ENCODE measurements at places on chromosomes 2 and 18.

DNA sequence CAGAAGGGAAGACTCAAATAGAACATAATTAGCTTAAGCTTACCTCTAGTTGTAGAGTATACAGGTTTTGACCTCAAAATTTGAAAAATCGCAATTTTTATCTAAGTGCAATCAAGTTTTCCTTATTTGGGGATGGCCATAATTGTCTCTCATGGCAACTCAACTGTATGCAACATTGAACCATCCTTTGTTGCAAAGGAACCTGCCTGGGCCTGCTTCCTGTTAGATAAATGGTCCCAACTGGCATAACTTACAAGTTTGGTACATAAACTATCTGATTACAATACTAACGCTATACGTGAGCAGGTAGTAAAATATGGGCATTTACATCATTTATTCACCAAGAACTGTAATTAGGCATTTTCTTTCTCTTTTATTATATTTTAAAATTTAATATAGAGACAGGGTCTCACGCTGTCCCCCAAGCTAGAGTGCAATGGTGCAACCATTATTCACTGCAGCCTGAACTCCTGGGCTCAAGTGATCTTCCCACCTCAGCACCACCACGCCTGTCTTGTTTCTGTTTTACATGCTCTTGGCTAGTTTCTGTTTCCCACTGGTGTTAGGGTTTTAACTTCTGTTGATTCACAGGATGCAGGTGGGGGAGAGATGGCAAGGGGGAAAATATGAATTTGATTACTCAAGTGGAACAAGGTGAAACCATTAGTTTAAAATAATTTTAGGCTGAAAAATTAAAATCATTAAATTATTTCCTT, 55.3 kb upstream of the B3GNT2 start:
- DNase-seq, result no peak

- no peak for DNase-seq
Measured at GRCh38 chr2:232518844-232519243, 1.3 kb upstream of the PRSS56 start.

DNA sequence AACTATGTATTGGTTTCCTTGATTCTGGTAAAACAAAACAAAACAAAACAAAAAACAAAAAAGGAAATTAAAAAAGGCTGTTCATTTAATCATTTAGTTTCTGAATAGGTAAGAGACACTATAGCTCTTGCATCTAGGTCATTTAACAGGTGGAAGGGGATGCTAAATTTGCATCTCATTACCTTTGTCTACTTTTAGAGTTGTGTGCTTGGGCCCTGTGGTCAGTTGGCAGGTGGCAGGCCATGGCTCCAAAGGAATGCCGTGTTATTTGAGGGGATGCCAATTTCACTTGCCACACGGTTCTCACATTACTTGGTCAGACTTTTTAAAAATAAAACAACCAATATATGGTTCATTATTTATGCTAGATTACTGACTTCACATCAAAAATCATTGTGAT, 9.2 kb downstream of the GALNT13 start:
- DNase-seq, result no peak

GRCh38 chr2:23757686-23758433, 169.1 kb downstream of the ATAD2B start:
- DNase-seq, result no peak

- no peak for DNase-seq
Measured at GRCh38 chr2:105744909-105745853, at the start of gene NCK2. NCK2 (plus strand) TSS chr2:105744912; CDS start chr2:105855064, 110,152 bp downstream.

DNA sequence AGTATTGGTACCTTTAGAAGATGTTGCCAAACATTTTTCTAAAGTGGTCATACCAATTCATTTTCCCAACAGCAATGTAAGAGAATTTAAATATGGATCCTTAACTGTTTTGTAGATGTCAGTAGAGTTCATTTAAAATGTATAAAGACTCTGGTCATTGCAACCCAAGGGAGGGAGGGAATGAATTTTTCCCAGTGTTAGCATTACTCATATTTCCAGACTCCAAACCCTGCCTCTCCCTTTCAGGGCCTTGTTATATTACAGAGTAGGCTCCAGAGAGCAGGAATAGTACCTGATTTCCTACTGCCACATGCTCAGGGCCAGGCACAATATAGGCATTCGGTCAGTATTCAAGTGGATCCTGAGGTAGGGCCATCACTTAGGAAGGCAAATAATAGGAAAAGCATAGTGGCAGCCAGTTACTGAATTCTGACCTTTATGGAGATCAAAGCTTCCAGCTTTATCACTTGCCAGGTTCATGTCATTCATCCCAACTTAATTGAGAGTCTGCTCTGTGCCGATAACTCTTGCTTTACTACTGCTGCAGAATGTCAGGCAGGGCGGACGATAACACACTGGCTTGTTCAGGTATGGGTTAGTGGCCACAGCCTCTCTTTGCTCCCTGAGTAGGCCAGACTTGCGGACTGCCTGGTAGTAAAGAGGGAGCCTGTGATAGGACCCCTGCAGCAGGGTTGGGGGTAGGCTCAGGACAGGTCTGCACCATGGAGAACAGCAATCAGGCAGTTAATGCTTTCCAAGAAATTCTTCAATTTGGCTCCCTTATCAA, 75.3 kb downstream of the OSBPL6 start:
- DNase-seq, result no peak

DNA sequence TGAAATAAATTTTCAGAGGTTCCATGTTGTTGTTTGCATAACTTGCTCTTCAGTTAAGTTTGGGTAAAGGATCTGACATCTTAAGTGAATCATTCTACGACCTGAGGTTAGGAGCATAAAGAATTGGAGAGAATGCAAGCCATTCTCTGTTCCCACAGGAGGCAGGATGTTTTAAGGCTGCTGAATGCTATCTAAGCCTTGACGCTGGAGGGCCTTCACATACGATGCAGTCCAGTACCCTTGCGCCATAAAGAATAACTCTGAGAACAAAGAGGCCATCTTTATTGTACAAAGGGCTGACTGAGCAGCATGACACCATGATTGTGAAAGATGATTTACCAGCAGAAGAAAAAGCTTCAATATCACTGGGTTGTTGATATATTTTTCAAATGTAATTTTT, 198.4 kb downstream of the NYAP2 start:
- no peak for DNase-seq

- no peak for DNase-seq
Measured at GRCh38 chr18:35203067-35203466, 37.8 kb upstream of the ZNF397 start.

DNA sequence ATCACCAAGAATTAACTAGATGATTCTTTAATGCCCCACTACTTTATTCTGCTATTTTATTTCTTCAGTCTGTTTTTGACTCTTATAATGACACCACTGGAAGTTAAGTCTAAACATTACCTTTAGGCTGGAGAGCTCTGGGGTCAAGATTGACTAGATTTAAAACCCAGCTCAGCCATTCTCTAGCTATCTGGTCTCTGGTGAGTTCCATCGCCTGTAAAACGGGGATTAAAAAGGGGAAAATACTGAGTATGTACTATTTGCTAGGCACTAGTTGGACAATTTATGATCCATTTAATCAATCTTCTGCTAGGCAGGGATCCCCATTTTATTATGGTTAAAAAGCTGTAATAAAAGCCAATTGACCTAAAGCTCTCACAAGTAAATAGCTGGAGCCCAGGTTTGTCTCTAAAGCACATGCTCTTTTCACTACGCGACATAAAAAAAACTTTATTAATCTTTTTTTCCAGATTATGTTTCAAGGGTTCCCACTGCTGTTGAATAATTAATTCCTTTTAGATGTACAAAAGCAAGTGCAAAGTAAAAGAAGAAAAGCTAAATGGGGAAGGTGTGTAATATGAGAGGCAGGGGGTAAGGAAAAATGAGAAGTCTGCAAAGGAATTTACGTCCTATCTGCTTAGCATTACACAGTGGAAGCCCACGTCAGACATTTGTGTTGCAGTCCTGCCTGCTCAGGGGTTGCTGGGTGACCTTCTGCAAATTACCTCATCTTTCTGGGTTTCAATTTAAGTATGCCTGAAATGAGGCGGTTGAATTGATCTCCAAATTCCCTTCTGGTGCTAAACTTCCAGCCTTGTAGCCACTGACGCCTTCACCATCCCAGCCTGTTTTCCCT, 918 bp upstream of the NABP1 start:
- DNase-seq, result no peak

- DNase-seq, result no peak
Measured at GRCh38 chr2:129008881-129009554, 690.4 kb upstream of the HS6ST1 start.

DNA sequence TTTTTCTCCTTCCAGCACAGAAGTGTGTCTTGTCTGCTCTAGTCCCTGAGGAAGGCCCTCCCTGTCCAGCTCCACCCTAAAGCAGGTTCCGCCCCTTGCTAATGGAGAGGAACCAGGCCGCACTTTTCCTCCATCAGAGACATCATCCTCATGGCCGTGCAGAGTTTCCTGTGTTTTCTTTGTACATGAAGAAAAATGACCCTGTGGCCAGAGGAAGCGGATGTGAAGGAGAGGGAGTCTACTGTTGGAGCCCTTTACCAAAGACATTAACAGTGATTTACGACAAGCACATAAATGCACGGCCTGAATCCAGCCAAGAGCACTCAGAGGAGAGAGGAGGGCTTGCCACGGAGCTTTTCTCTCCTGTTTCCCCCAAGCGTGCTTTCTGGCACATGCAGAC, 109.5 kb downstream of the RNF144A start:
- DNase-seq, result no peak

DNA sequence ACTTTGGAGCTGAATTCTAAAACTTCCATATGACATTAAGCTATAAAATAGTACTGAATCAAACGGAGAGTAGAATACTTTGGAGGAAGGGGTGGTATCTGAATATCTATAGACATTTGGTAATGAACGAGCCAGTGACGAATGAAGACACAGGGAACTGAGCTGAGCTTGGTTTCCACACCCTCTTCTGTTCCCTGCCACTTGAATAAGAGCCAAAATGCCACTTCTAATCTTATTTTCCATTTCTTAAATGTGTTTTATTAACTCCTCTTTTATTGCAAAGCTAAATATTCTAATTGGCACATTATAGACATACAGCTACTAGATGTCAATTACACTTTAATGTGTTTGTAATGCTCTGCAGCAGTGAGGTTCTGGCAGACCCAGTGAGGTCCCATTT, 76.1 kb downstream of the AFF3 start:
- DNase-seq, result no peak

DNA sequence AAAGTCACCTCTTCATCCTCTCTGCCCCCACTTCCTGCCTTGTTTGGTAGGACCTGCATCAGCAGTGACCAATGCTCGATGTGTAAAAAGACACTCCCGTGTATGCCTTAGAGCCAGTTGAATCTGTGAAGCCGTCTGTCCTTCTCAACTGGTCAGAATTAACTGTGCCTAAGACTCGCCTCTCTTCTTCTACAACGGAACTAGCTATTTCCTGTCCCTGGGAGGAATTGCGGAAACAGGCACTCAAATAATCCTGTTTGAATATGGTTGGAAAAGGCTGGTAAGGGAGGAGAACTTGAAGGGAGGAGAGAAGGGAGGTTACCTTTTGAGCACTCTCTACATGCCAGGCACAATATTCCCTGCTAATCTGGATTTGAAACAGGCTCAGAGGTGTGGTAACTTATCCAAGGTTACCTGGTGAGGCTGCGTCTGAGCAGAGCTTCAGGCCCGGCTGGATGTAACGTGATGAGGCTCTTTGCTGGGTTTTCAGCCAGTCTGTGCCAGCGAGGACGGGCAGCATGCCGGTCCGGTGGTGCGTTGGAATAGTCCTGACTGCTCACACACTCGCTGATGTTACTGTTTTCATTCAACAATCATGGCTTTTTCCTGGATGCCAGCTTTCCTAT, 127.0 kb downstream of the FAM168B start:
- no peak for DNase-seq

- no peak for DNase-seq
Measured at GRCh38 chr2:205564346-205565141, 117.8 kb upstream of the NRP2 start.

DNA sequence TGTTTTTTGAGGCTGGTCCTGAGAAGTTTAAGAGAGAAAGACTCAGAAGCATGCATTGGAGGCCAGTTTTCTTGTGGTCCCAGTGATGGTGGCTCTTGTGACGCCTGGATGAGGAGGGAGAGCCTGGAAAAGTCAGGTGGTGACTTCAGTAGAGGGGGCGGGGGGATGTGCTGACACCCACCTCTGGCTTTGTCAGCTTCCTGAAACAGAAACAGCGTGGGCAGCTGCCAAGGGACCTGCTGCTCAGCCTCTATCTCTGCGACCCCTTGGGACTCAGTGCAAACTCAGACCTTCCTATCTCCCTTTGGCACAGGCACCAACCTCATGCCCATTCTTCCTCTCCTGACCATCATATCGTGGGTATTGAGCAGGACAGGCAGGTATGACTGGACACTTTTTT, 6.4 kb downstream of the TGFBRAP1 start:
- DNase-seq, result no peak

- no peak for DNase-seq
Measured at GRCh38 chr2:122704109-122704563, 948.7 kb downstream of the TSN start.

DNA sequence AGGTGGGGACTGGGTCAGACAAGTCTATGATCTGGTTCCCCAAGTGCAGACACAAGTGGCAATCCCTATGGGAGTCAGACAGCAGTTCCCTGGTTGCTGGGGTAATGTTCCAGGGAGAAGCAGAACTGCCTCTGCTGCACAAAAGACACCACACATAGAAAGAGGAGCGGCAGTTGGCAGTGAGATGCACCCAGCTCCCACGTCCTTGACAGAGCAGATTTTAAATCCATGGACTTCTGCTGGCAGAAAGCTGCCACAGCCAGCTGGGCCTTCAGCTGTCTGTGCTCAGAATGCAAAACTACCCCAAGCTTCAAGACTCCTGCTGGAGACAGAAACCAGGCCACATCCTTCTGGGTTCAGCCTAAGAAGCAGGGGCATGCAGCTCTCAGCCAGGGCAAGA, 147.2 kb downstream of the ETAA1 start:
- DNase-seq, result no peak

GRCh38 chr18:49814147-49814499, 790 bp upstream of the ACAA2 start:
- no peak for DNase-seq

GRCh38 chr2:217864963-217865772, 137.6 kb downstream of the TNS1 start:
- DNase-seq, result no peak

DNA sequence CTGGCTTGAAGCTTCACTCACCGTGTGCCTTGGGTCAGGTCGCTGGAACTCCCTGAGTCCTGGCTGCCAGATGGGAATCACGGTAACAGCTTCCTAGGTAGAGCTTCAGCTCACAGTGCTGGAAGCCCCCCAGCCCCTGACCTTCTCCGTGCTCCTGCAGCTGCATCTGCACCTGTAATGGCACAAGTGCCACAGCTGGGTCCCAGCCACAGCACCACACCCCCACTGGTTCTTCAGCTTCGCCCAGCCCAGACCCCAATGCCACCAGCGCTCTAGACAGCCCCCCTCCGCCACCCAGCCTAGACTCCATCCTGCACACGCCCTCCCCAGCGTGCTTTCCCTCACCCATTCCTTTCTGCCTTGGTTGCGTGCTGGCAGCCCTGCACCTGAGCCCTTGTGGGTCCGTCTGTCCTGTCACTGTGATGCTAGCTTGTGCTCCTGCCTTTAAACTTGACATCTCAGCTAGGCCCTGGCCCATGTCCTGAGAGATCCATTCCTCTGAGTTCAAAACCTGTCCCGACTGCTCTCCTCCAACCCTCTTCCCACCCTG, 7.6 kb upstream of the ESPNL start:
- no peak for DNase-seq

- DNase-seq, result no peak
Measured at GRCh38 chr2:172370821-172371455, 56.4 kb upstream of the ITGA6 start.
